ENCODE measurements at places on chromosomes 5 and 9.

DNA sequence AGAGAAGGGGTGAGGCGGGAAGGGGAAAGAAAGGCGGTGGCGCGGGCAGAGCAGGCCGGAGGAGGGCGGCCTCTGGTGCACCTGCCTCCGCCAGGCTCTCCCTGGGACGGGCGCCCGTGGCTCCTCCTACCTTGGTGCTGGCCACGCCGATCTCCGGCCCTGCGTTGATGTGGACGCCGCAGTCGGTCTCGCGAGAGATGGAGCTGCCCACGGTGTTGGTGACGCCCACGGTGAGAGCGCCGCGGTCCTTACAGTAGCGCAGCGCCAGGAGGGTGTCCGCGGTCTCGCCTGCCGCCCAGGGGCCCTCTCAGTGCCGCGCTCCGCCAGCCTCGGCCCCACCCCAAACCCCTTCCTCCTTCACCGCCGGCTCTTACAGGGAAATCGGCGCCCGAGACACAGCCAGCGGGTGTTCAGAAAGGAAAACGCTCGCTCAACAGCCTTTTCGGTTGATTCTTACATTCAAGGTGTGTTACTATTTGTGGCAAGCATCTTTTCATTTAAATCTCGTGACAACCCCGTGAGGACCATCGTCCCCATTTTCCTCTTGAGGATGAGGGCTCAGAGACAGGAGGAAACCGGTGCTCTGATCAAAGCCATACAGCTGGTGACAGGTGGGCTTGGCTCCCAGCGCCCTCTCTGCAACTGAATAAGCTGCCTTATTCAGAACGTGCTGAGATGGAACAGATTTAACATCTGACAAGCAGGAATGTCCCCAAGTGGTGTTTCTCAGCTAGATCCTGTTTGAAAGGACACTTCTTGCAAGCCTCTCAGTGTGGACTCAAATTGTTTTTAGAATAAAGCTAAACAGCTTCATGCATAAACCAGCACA lies 22.0 kb upstream of the MAPK9 start:
- no peak for DNase-seq

DNA sequence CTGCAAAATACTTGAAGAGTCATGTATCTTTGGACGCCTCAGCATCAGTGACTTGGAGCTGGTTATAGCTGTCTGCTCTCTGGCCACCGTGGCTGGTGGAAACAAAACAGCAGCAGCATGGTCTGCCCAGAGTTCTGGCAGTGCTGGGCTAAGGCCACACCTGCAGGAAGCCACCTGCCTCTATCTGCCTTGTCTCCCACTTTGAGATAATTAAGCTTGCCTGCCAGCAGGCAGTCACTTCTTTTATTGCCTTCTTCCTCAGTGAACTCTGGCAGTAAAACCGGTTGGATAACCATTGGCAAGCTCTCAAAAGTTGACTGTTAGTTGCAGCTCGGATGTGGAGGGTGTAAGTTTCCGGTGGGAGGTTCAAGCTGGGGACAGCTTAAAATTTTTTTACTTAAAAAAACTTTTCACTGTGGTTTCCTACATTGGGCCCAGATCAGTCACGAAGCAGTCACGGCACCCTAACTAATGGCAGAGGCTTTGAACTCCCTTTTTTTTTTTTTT lies 4.9 kb downstream of the SMIM3 start:
- no peak for DNase-seq

GRCh38 chr5:146606893-146607292 lies 90.9 kb upstream of the GPR151 start:
- DNase-seq, result no peak

- DNase-seq, result no peak
These were observed 127.1 kb downstream of the TRIO start for GRCh38 chr5:14270209-14270702.

DNA sequence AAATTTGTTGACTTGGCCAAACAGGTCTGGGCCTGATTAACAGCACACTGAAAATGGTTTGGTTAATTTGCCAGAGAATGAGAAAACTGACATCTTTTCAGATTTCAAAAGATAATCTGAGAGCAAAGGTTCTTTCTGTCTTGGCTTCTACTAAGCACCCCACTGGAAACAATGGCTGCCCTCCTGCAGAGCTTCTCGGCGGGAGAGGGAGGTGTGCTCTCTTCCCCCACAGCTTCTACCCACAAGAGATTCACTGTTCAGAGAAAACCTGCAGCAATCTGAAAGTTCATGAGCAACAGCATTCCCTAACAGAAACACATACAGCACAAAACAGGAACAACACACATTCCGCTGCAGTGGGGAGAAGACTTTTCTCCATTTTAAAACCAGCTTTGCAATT lies 3.0 kb downstream of the DNAH5 start:
- no peak for DNase-seq

DNA sequence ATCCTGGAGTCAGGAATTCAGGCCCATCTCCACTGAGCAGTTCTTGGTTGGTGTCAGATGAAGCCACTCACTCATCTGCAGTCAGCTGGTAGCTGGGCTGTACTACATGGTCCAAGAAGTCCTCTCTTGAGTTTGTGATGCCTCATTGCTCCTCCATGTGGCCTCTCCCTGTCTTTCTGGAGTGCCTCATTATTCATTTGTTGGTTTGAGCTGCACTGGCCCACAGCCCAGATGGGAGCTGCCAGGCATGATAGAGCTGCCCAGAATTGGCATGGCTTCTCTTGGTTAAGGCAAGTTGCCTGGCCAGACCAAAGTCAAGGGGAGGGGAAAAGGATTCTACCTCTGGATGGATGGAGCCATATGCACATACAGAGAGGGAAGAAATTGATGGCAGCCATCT lies 8.0 kb downstream of the PTCD2 start:
- no peak for DNase-seq

GRCh38 chr5:140324617-140325241 lies 21.7 kb downstream of the HBEGF start:
- no peak for DNase-seq

DNA sequence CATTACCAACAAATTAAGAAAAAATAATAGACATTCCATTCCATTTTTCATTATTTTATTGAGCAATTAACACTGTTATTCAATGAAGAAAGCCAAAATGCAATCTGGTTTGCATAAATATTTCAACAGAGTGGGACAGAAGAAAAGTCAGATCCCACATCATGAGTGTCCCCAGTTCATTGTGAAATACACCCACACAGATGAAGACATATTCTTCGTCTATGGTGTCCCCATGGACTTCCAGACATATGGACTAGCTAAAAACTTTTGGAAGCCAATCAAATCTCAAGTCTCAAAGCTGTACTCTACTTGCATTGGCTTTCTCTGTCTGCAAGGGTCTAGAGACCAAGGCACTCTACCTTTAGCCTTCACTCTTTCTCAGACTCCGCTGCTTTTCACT lies 194.3 kb downstream of the SEMA5A start:
- no peak for DNase-seq

- no peak for DNase-seq
These were observed 200.3 kb downstream of the C9orf152 start for GRCh38 chr9:110007477-110008270.

DNA sequence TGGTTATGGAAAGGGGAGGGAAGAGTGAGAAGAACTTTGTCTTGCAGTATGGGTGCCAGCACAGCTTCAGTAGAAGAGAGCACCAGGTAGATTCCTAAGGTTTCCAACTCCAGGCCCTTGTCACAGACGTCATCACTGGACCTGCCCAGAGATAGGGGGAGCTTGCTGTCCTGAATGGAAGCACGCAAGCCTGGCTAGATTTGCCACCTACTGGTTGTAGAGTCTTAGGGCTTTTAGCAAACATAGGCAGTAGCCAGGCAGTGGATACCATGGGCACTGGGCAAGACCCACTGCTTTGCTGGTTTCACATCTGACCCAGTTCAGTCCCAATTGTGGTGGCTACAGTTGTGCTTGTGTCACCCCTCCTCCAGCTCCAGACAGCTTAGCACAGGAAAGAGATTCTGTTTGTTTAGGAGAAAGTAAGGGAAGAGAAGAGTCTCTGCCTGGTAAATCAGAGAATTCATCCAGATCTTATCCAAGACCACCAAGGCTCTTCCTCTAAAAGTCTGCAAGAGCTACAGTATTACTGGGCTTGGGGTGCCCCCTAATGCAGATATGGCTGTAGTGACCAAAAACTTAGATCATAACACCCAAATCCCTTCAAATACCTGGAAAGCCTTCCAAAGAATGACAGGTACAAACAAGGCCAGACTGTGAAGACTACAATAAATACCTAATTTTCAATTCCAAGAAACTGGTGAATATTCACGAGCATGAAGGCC lies 158.9 kb downstream of the HINT1 start:
- DNase-seq, result no peak

GRCh38 chr9:2859776-2860379 lies 16.0 kb upstream of the PUM3 start:
- DNase-seq, result no peak

GRCh38 chr5:88877826-88878225 lies 5.2 kb downstream of the MEF2C start:
- no peak for DNase-seq

DNA sequence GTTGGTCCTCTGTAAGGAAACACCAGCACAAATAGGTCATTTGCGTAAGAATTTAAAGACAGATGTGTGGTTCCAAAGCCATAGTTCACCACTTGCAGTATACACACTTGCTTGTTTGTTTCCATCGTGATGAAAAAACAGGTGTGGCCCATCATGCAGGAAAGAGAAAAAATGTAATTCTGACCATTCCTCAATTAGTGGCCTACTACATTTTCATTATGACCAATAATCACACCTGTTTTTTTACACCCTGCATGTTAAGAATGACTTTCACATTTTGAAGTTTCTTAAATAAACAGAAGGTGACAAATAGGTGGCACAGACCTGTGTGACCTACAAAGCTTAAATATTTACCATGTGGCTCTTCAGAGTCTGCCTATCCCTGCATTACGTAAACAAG lies 2.2 kb upstream of the ICE1 start:
- DNase-seq, result no peak

DNA sequence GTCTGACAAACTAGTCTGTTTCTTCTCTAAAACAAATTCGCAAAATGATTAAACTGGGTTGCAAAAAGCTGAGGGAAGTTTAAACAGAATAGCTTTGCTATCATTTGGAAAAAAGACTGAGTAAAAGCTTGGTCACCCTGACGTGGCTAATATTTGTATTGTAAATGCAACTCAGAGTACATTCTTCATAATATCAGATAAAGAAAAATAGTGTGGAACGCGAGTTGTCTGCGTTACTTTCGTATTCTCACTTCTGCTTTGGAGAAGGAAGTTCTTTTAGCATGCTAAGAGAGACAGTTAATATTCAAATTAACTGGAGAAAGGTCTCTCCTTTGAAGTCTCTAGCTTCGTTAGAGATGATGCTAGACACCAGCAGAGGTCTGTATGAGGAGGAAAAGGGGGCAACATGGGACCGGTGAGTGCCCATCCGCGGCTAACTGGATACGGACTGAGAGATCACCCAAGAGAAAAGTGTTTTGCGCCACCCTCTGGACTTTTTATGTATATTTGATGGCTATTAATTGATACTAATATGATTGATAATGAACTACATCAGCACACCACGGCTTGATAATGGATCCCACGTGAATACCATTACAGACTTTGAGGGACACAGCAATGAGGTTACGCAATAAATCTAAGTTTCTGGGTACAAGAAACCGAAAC lies 2.9 kb upstream of the CNTRL start:
- no peak for DNase-seq

- DNase-seq, result no peak
These were observed 147.2 kb upstream of the PANK3 start for GRCh38 chr5:168726342-168726741.

GRCh38 chr9:107336718-107337360 lies 53.8 kb downstream of the RAD23B start:
- DNase-seq, result no peak

GRCh38 chr5:124662181-124662781 lies 84.2 kb downstream of the ZNF608 start:
- DNase-seq, result no peak

- DNase-seq, result no peak
These were observed 126.1 kb upstream of the NFIB start for GRCh38 chr9:14440062-14440461.

GRCh38 chr9:135456436-135457104 lies 23.0 kb upstream of the PPP1R26 start:
- no peak for DNase-seq

GRCh38 chr5:141811287-141812155 lies 66.7 kb downstream of the PCDH1 start:
- no peak for DNase-seq

- no peak for DNase-seq
These were observed 32.4 kb downstream of the INSL4 start for GRCh38 chr9:5263351-5264218.

DNA sequence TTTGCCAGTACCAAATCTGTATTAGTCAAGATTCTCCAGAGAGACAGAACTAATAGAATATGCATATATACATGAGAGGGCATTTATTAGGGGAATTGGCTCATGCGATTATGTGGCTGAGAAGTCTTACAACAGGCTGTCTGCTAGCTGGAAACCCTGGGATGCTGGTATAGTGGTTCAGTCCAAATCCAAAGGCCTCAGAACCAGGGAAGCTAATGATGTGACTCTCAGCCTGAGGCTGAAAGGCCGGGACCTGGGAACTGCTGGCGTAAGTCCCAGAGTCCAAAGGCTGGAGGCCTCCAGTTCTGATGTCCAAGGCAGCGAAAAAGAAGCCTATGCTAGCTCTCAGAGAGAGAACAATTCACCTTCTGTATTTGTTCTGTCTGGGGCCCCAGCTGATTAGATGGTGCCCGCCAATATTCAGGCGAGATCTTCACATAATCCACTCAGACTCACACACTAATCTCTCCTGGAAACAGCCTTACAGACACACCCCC lies 84.1 kb downstream of the KIAA1958 start:
- no peak for DNase-seq

GRCh38 chr9:111076519-111076918 lies 38.2 kb upstream of the LPAR1 start:
- no peak for DNase-seq

- DNase-seq, result no peak
These were observed 272.4 kb downstream of the ARRDC3 start for GRCh38 chr5:91110686-91111085.

- no peak for DNase-seq
These were observed 10.0 kb upstream of the GRIN1 start for GRCh38 chr9:137128862-137129455.

DNA sequence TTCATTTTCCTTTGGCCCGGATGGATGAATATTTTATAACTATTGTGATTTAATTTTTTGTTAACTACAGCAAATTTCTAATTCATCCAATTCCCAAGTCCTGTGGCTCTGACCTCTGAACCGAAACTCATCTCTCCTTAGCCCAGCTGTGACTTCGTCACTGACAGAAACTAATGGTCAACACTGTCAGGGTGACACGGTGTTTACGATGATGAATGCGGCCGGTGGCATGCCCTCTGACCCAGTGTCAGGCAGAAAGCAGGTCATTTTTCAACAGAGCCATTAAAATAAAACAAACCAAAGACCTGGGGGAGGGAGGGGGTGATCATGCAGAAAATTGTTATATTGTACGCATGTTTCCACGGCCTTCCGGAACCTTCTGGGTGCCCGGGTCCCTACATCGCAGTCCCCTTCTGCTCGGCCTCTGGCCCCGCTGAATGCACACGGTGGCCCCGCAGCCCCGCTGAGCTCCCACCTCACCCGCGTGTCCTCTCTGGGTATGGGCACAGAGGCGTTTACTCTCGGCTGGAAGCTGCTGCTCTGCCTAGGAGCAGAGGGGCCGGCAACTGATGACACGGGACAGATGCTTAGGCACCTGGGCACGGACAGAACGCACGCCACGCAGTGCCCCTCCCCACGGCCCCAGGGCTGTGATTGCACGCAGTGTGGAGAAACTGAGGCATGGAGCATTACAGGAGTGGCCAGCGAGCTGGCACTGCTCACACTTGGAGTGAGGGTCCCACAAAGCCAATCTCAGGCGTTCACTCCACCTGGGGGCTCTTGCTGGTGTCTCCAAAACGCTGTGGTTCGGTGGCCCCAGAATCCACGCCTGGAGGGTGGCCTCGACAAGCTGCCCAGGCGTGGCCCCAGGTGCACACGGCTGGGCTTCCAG lies 8.1 kb downstream of the CCDC187 start:
- DNase-seq, result no peak

- DNase-seq, result no peak
These were observed 10.6 kb upstream of the DMRT2 start for GRCh38 chr9:1039589-1039988.

All from stimulated activated CD8-positive, alpha-beta memory T cell treated with anti-CD3 and anti-CD28 coated beads, Interleukin-15, amount 100 ng/mL, for 4 hours (primary cell).